ENCODE measurements at places on chromosomes 7 and 10.

DNA sequence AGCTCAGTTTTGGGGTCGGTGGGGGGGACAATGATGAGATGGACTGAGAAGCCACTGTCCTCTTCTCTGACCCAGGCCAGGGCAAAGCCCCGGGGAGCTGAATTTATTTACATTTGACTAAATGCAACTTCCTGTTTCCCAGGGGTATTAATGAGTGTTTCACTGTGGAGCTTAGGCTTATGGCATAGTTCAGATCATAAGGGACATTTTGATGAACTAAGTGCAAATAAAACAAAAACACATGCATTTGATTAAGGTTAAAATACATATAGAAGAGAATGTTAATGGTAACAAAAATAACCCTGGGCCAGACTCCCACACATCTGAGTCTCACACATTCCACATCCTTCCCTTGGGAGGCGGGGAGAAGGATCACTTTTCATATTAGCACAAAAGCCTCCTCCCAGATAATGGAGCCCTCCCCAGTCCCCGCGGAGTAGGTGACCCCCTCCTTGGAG is 320.6 kb downstream of the FRMD4A start:
- no peak for DNase-seq

GRCh38 chr10:84089162-84089561 is 50.1 kb upstream of the GHITM start:
- DNase-seq, result no peak

GRCh38 chr7:75955331-75955955 is 39.0 kb downstream of the TMEM120A start:
- DNase-seq, result no peak

DNA sequence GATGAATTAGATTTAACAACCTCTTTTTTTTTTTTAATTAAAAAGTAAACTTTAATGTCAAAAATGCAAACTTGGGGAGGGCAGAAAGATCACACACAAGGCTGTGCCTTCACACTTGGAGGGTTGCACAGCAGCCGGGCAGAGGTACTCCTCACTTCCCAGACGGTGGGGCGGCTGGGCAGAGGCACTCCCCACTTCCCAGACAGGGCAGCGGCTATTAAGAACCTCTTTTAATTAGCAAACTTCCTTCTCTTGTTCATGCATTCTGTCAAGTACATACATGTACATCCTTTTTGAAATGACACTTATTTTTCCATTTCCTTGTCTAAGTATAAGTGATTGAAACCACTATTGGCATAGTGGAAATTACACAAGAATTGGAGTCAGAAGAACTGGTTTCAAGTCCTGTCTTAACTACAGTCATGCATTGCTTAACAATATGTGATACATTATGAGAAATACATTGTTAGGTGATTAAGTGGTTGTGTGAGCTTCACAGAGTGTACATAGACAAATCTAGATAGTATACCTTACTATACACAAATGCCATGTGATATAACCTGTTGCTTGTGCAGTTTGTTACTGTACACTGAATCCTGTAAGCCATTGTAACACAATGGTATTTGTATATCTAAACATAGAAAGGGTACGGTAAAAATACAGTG is 26.5 kb downstream of the BTRC start:
- no peak for DNase-seq

DNA sequence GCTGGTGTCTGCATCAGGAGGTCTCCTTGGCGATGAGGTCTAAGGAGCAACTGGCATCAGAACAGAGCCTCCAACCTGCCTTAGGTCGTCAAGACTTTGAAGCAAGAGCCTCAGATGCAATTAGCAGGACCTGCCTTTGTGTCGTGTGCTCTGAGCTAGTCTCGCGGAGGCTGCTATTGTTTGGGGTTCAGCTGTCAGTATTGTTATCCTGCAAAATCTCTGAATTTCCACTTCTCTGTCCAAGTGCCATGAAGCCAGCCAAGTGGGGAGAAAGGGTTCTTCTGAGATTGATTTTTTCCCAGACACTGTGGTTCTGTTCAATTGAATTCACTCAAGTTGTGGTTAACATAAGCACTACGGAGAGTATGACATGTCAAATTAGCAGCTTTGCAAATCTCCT is 78.7 kb downstream of the ADARB2 start:
- DNase-seq, result no peak

DNA sequence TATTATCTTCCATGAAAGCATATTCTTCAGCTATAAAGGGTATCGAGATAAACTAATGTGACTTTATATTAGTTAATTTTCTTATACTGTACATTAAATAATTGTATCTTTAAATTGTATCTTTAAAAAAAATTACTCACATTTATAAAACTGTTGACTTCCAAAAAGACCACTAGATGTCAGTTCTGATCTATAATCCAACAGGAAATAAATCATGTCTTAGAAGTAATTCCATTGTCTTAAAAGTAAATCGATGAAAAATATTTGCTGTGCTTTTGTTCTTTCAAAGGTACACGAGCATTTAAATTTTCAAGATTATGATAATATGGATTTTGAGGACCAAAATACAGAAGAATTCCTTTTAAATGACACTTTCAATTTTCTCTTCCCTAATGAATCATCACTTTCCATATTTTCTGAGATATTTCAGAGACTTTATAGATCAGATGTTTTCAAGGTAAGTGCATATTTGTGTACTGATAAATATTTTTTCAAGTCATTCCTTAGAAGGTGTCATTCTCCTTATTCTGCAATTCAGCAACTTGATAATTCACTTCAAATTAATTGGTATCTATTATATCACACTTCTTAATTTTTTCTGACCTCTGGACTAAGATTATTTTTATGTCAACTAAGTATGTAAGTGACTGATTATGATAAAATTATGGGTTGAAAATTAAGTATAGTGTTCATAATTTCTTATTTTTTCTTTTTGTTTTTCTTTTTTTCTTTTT is 138.5 kb downstream of the CPED1 start:
- DNase-seq, result peak; percentile 34

DNA sequence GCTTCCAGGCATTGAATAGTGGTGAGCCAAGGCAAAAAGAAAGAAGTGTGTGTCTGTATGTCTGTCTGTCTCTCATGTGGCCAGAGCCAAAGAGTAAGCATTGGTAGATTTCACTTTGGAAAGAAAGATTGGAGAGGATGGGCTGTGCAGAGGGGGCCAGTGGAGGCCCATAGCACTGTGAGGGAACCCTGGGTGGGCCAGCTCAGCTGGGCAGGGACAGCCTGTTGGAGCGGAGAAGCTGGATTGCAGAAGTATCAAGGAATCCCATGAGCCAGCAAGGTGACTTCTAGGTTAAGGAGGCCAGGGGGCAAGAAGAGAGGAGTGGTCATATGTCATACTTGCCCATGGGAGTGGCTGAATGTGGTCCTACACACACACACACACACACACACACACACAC is 1.5 kb upstream of the GRID1 start:
- no peak for DNase-seq

Measured in Kasumi-1 (cell line).